ENCODE measurements at places on chromosomes 2 and 18. TPM values are rescaled to one million over a fixed set of nuclear protein-coding genes. Genes with fewer than 3 reads are reported as not detected.

The UGT1A4 gene
- not detected for total RNA-seq

The SERPINB3 gene
- total RNA-seq = 0.07 TPM

The TMEM169 gene
- total RNA-seq = 0.83 TPM

The EHD3 gene
- total RNA-seq = 101 TPM

The LYG2 gene
- total RNA-seq = not detected

The RAX gene
- not detected for total RNA-seq

The CENPA gene
- total RNA-seq = 2.7 TPM

The PTRHD1 gene
- 15.2 TPM for total RNA-seq

The EPB41L3 gene
- total RNA-seq = 3.6 TPM

The FEZ2 gene
- 58.4 TPM for total RNA-seq

The MBOAT2 gene
- 51.4 TPM for total RNA-seq

The DCDC2C gene
- total RNA-seq = not detected

The C18orf54 gene
- 2.7 TPM for total RNA-seq

The DCC gene
- not detected for total RNA-seq

The GPR17 gene
- not detected for total RNA-seq

The LIMS4 gene
- total RNA-seq = 3.1 TPM

The STON1 gene
- total RNA-seq = 24.5 TPM

The POTEI gene
- not detected for total RNA-seq

The RALBP1 gene
- total RNA-seq = 58.7 TPM

The VWC2L gene
- total RNA-seq = not detected

The NPPC gene
- total RNA-seq = 0.07 TPM

The CTLA4 gene
- not detected for total RNA-seq

The AOX1 gene
- 13.0 TPM for total RNA-seq

The UNC80 gene
- total RNA-seq = not detected

The GKN2 gene
- not detected for total RNA-seq

The CRYGC gene
- total RNA-seq = not detected

The EMILIN1 gene
- 283 TPM for total RNA-seq

The BOK gene
- 13.4 TPM for total RNA-seq

The IGFBP5 gene
- 1,272 TPM for total RNA-seq

The GCG gene
- not detected for total RNA-seq

The ASB18 gene
- not detected for total RNA-seq

Measured in smooth muscle cell of the pulmonary artery (primary cell).